ENCODE measurements at places on chromosomes 11 and 22. TPM values are rescaled to one million over a fixed set of nuclear protein-coding genes. Genes with fewer than 3 reads are reported as not detected.

- no peaks in the 10 kb centered on the region for H3K27me3 ChIP-seq
- H3K4me3 ChIP-seq = no peak overlapping the region
- DNase-seq = peak; percentile 83
- peak overlapping the region; percentile 89 for H3K27ac ChIP-seq
- peaks cover 28% of the 10 kb centered on the region for H3K4me1 ChIP-seq
- H3K36me3 ChIP-seq = peaks cover 27% of the 10 kb centered on the region
Observed at GRCh38 chr22:41822317-41823057, 10.4 kb upstream of the SREBF2 start.

GRCh38 chr11:2298795-2299761, 2.6 kb downstream of the C11orf21 start:
- H3K27ac ChIP-seq = no peak overlapping the region
- H3K4me3 ChIP-seq = peak overlapping the region; percentile 70
- H3K27me3 ChIP-seq = peaks cover 3% of the 10 kb centered on the region
- H3K4me1 ChIP-seq = peaks cover 20% of the 10 kb centered on the region
- H3K36me3 ChIP-seq = peaks cover 2% of the 10 kb centered on the region
- no peak for DNase-seq

- no peak overlapping the region for H3K27ac ChIP-seq
- peaks cover 36% of the 10 kb centered on the region for H3K27me3 ChIP-seq
- no peak for DNase-seq
- no peaks in the 10 kb centered on the region for H3K36me3 ChIP-seq
Observed at GRCh38 chr22:45629469-45630089, 42.1 kb upstream of the ATXN10 start.

Gene GRIA4
- total RNA-seq = not detected

Measured in activated CD4-positive, alpha-beta T cell treated with anti-CD3 and anti-CD28 coated beads, Interleukin-2, amount 10 ng/mL, durations not matched to agents 24 days and 14 days (primary cell).